ENCODE measurements at places on chromosomes 16 and 17.

DNA sequence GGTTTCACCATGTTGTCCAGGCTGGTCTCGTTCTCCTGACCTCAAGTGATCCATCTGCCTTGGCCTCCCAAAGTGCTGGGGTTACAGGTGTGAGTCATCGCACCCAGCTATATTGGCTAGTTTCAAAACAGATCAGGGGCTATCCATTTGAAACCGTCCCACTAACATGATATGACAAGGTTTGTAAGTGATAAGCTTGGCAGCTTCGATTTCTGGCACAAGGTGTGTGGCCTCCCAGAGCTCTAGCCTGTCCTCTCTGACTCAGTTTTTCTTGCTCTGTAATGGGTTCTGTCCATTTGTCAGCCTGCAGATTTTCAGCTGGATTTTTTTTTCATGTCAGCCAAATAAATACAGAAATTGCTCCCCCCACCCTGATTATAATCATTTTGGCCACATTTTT lies 31.8 kb upstream of the TENT4B start:
- no peak for DNase-seq

- DNase-seq = no peak
These were observed 589 bp downstream of the ARL6IP1 start for GRCh38 chr16:18800775-18801144.

DNA sequence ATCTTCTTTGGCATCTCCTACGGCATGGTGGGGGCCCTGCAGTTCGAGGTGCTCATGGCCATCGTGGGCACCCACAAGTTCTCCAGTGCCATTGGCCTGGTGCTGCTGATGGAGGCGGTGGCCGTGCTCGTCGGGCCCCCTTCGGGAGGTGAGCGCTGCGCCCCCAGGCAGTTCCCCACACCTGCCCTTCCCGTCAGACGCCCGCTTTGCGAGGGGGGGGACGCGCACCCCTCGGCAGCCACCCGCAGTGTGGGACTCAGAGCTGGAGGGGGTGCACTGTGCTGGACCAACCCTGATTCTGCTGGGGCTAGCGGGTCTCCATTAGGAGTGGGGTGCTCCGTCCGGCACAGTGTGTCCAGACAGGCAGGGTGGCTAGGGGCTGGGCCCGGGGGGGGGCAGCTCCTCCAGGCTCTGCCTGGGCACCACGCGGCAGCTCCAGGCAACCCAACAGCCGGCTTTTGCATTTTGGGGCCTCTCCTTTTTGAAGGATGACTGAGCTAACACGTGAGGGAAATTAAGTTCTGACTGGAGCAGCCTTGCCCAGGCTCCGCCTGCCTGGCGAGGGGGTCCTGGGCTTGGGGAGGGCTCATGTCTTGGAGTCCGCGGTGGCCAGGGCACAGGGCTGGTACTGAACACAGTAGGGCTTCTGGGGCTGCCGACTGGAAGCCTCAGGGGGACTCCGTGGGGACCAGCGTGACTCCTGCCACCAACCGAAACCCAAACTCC lies 9.1 kb downstream of the SLC16A3 start:
- no peak for DNase-seq

- DNase-seq = no peak
These were observed 18.2 kb upstream of the KCNJ12 start for GRCh38 chr17:21357696-21358656.

GRCh38 chr17:51166987-51167931 lies 1.0 kb downstream of the NME2 start:
- no peak for DNase-seq

GRCh38 chr17:75194879-75195278 lies 10.6 kb upstream of the NUP85 start:
- DNase-seq = no peak

GRCh38 chr17:29347831-29348629 lies 42.1 kb upstream of the TAOK1 start:
- DNase-seq = no peak

DNA sequence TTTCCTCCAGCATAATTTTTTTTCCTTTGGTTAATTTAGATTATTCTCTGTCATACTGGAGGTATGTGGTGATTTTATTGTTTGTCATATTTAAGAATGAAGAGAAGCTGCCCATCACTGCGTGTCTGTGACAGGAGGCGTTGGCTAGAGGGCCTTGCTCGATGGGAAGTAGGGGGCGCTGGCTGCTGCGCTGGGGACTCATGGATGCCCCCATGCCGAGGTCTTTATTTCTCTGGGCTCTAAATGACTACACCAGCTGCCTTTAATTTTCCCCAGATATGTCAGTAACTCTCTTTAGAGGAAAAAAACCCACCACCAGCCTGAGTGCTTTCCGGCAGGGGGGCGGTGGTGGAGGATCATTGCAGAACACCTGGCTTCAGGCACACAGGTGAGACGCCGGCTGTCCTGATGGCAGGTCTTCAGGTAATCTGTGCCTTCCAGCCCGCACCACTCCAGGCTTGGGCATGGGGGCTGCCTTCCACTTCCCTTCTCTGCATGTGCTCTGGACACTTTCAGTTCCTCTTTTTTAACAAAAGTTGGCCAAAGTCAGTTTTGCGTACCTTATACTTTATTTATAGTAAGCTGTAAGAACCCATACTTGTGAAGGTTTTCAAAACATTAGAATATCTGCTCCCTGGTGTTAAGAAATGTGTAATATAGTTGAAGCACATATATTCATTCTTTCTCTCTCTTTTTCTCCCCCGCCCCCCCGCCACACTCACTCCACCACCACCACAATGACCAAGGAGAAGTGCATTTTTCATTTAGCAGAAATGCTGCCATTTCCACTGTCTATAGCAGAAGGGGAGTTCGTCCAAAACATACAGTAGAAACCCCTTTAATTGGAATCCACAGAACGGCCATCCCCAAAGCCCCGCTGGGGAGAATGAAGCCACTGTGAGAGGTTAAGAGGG lies 192.7 kb downstream of the RPTOR start:
- no peak for DNase-seq

All from Panc1 (cell line).